Amygdala (tissue), 56 donors: ENCODE measurements at places on chromosomes 13 and 19.
A peak's percentile ranks its signal among the peaks of the same experiment; 100 is the strongest.

- DNase-seq = no peak
These were observed 25.0 kb downstream of the KLF2 start for GRCh38 chr19:16349551-16350152.

DNA sequence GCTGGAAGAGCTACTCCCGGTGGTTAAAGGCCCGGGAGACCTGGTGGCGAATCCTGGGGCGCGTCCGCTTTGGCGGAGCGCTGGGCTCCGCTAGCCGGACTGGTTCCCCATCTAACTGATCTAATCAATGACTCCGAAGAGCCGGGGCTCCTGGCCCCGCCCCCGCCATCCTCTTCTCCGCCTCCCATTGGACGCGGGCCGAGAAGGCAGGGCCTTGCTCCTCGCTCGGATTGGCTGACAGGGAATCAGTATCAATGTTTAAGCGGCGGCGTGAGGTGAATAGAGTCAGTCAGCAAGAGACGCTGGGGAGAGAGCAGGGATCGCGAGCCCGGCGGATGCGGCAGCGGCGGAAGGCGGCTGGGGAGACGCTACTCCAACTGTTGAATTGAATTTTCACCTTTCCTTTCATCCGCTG lies 1.7 kb upstream of the PCDH17 start:
- DNase-seq = peak; percentile 98

GRCh38 chr19:50242581-50242980 lies 39.2 kb downstream of the MYH14 start:
- DNase-seq = no peak

DNA sequence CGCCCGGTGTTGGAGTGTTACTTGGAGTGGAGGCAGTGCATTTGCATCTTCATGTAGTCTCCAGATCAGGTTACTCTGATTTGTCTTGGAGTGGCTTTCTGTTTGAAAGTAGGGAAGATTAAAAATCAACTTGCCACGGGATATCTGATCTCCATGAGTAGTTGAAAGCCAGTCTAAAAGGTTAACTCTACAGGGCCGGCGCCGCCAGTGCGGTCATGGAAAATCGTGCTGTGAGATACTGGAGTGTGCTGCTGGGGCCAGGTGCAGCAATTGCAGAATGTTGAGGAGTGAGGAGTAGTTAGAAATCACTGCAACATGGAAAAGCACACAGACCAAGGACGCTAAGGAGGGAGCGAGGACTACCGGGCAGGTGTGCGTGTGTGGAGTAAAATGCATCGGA lies 175.0 kb downstream of the STK24 start:
- DNase-seq = no peak

- no peak for DNase-seq
These were observed 17.2 kb downstream of the GTF2F2 start for GRCh38 chr13:45137526-45137925.

DNA sequence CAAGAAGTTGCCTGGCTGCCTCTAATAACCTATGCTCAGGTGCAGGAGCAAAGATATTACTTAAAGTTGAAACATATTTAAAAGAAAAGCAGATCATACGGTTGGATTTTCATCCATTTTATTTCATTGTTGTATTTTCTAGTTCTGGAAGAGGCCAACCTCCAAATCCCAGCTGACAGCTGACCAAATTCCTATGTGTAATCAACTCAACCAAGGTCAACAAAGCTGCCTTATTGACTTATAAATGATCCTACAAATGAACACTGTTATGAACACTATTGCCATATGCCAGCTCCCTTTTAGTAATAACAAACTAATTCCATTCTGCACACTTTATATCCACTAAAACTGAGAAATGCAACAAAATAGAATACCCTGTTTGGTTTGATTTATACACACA lies 1537.4 kb downstream of the SLITRK1 start:
- DNase-seq = no peak

DNA sequence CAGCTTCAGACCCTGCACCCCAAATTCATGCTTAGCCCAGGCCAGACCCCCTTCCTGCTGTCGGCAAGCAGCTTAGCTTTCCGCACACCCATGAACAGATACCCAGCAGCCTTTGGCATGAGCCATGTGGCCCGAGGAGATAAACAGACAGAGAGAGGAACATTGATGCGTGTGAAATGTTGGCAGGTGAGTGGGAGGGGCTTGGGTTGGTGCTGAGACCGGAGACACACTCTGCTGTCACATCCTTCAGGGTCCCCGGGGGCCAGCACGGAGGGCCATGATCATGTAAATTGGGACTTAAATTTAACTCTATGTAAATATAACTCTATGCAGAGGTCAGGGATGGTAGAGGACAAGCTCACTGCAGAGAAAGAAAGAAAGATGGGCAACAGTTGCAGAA lies 1.5 kb downstream of the CD22 start:
- no peak for DNase-seq

DNA sequence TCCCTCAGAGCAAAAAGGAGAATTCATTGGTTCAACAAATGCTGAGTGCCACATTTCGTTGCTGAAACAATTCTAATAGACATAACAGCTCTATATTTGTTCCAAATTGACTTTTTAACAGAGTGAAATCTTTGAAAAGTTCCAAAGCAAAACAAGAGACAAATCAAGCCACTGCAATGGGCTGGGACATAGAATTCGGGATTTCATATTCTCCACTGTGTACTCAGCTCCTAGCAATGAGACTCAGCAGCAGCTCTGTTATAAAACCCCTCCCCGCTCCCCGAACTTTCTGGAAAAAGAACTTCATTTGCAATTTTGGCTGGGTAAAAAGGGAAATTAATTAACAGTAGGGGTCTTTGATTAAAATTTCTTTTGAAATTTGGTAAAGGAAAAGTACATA lies 11.3 kb downstream of the RFX2 start:
- DNase-seq = no peak

- DNase-seq = no peak
These were observed 320.6 kb downstream of the ITGBL1 start for GRCh38 chr13:101773062-101773461.

DNA sequence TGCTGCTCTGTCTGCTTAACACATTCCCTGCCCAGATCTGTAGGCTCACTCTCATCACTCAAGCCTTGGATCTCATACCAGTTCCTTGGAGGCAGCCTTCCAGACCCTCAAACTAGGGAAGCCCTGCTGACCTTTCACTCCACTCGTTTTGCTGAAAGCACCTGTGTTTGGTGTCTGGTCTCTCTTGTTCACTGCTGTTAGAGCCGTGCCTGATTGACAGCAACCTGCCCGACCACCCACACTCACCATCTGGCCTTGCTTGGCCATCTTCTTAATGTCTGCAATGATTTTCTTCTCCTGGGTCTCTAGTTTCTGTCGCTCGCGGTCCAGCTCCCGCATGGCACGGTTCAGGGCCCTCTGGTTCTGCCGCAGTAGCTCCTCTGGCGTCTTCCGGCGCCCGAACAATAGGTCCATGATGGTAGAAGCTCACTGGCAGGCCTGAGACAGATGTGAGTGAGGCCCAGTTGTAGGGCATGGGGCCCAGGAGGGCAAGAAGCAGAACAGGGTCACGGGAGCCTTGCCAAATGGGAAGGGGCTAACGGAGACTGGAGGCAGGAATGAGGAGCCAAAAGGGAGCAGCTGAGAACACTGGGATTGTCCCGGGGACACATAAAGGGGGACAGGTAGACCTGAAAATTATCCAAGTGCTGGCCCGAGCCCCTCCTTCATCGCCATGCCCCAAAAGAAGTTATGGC lies 959 bp downstream of the CHMP2A start:
- DNase-seq = no peak

GRCh38 chr13:21330126-21330861 lies 128.8 kb downstream of the ZDHHC20 start:
- no peak for DNase-seq

DNA sequence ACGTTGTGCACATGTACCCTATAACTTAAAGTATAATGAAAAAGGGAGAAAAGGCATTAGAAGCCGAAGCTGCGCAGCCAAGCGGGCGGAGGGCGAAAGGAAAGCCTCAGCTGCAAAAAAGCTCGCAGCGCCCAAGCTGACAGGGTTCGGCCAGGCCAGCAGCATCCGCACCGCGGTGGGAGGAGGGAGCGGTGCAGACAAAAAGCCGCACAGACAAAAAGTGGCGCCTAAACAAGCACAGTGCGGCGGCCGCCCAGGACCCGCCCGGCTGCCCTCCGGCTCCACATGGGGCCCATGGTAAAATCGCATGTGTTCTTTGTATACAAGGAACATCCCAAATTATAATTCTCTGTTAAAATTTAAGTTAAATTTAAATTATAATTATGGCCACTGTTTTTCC lies 42.4 kb downstream of the PSG3 start:
- no peak for DNase-seq

GRCh38 chr13:43251961-43252360 lies 228.6 kb downstream of the DNAJC15 start:
- DNase-seq = no peak

- DNase-seq = no peak
These were observed 90.1 kb downstream of the ERCC5 start for GRCh38 chr13:102935896-102936321.

- DNase-seq = no peak
These were observed 7.5 kb downstream of the PLA2G4C start for GRCh38 chr19:48102870-48103751.

GRCh38 chr19:1304197-1304924 lies 18.7 kb downstream of the EFNA2 start:
- no peak for DNase-seq

- no peak for DNase-seq
These were observed 663 bp upstream of the SMAD9 start for GRCh38 chr13:36920616-36921185.

- no peak for DNase-seq
These were observed 1.8 kb upstream of the ZNF83 start for GRCh38 chr19:52639996-52640395.

GRCh38 chr19:45641274-45642105 lies 2.3 kb upstream of the EML2 start:
- DNase-seq = no peak

GRCh38 chr13:109131698-109132257 lies 502.4 kb downstream of the MYO16 start:
- DNase-seq = no peak

DNA sequence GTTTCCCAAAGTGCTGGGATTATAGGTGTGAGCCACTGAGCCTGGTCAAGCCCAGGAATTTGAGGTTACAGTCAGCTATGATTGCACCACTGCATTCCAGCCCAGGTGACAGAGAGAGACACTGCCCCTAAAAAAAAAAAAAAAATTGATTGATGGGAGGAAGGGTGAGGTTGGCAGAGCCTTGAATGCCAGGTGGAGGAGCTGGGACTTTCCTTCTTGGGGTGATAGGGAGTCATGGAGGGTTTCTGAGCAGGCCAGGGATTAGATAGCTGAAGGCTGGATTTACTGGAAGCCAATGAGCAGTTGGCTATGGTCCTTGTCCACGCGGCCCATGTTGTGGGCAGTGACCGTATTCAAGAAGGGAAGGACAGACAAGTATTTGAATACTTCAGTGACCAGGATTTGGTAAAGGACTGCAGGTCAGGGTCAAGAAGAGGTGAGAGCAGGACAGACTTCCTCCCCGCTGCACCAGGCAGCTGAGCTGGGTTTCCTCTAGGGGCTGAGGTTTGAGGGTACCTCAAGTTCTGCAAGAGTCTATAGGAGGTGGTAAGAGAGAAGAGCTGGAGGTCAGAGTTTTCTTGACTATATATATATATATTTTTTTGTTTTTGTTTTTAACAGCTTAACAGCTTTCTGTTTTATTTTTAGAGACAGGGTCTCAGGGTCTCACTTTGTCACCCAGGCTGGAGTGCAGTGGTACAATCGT lies 6.9 kb upstream of the ICAM4 start:
- DNase-seq = no peak

DNA sequence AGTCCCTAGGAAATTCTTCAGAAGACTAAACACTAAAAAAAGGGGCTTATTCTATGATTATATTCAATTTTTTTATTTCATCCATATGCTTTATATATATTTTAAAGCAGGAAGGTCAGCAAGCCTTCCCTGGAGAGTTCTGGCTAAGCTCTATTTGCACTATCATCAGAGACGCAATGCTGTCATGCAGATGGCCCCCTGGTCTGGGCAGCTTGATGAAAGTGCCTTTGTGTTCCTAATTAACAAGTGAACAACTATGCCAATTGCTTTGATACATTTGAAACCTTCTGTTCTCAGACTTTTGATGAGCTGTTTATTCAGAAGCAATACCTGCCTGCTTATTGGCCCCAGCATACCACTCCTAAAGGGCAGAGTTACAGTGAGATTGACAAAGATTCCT lies 1344.6 kb downstream of the OLFM4 start:
- DNase-seq = no peak

DNA sequence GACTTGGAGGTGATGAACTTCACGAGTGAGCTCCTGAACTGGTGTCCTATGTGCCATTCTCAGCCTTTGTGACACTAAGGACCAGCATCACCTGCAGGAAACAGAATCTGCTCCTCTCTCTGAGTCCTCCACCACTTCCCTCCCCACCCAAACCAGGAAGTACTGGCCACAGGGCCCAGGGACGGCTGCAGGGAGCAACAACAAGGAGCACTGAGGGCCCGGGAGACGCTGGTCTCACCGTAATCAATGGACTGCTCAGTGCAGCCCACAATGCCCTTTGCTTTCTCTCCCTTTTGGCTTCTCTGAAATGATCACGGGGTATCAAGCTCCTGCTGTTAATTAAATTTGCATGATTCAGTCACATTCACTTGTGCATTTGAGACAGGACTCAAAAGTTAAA lies 18.6 kb downstream of the PEPD start:
- no peak for DNase-seq

DNA sequence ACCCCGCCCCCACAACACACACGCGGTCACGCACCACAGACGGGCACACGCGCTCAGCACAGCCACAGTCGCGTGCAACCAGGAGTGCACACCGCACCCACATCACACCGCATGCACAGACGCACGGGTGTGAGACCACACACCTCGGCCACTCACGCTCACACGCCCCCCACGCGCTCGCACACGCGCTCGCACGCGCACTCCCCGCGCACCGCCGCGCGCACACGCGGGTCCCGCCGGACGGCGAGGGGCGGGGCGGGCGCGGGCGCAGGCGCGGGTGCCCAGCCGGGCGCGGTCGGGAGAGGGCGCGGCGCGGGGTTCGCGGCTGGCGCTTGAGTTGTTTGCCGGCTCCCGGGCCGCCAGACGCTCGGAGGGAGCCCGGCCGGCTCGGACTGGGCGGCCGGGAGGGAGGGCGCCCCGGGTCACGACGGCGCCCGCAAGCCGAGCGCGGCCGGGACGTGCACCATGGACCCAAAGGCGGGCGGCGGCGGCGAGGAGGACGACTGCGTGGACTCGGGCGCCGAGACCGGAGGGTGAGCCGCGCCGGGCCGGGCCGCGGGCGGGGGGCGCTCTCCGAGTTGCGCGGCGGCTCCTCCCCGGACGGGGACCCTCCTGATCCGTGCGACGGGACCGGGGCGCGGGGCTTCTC lies at the start of gene FAM124A:
FAM124A (plus strand) TSS at position 362 of the 649 bp plus-strand sequence; CDS start at position 466, 104 bp downstream.
- no peak for DNase-seq

- no peak for DNase-seq
These were observed 2.7 kb downstream of the PSMD8 start for GRCh38 chr19:38377052-38377451.

DNA sequence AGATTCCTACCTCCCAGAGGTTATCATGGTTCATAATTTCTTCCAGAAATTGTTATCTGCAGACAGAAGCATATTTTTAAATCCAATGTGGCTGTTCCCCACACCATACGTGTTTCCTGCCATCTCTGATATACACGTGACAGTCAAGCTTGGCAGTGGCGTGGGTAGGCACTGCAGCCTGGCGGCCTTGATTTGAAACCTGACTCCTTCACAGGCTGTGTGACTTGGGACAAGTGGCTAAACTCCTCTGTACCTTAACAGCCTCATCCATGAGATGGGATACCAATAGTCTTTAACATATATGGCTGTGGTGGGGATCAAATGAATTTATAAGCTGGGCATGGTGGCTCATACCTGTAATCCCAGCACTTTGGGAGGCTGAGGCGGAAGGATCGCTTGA lies 33.2 kb downstream of the DPF1 start:
- no peak for DNase-seq
